Stimulated activated CD8-positive, alpha-beta memory T cell treated with anti-CD3 and anti-CD28 coated beads, Interleukin-4, amount 100 ng/mL, for 1 hour (primary cell): ENCODE measurements at places on chromosomes 2 and 18.

DNA sequence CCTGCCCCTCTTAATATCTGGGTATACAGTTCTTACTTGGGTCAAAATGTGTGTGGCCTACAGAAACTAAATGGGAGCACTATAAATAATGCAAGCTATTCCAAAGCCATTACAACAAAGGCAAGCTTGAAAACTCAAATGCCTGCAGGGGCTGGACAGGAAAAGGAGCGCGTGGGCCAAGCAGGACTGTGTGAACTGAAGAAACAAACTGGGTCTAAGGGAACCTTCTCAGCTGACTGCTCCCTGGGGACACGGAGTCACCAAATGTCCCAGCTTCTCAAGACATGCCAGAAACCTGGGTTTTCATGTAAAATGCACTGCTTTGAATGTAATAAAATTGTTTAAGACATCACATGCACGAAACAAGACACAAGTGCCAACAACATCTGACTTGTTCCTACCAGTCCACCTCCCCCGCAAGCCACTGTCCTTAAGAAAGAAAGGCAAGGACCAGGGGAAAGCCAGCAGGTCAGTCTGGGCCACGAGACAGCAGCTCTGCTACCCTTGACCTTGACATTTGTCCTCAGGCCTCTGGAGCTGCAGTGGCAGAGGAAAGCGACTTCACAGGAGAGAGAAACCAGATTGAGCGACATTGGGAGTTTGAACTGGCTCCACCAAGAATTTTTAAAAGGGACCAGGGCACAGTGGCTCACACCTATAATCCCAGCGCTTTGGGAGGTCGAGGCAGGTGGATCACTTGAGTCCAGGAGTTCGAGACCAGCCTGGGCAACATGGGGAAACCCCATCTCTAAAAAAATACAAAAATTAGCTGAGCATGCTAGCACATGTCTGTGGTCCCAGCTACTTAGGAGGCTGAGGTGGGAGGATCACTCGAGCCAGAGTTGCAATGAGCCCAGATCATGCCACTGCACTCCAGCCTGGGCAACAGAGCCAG is 89.7 kb upstream of the SH3BP4 start:
- DNase-seq = no peak

- no peak for DNase-seq
Observed at GRCh38 chr2:232776435-232776834, at the start of gene KCNJ13. KCNJ13 (minus strand) TSS chr2:232776565; CDS start chr2:232771362, 5,203 bp downstream.

DNA sequence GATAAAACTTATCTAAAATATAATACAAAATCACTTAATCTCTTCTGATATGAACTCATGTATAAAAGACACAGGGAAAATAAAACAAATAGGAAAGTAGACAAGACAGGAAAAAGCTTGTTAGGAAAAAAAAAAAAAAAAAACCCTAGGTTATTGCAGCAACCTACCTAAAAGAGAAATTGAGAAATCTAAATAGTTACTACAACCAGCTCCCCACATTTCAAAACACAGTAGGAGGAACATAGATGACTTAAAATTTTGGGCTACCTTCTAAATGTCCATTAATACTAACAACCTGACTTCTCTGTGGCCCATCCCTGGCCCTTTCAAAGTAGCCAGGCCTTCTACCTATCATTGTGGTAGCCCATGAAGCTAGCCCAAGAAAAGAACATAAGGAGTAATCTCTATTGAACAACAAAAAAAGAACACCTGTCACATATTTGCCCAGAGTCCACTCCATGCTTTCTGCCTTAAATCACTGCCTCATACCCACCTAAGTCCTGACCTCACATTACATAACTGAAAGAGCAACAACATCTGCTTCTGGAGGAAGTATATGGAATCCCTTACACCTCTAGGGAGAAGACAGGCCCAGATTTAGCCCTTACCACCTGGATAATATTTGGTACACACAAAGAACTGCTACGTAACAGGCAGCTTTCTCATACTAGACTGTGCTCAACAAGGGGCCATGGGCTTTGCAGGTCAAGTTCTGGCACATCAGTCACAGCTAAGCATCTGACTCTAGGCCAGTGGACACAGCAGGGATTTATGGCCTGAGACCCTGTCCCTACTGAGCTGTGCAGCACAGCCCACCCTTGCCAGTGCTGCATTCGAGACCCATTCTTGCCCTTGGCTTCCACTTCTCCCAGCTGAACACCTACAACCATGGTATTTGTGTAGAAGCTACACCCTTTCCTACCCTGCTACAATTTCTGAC is 8.5 kb downstream of the SUCLG1 start:
- DNase-seq = no peak

GRCh38 chr18:58152891-58153290 is 108.9 kb downstream of the NEDD4L start:
- no peak for DNase-seq

GRCh38 chr18:56468396-56468795 is 170.0 kb downstream of the TXNL1 start:
- DNase-seq = no peak

GRCh38 chr2:237209885-237210284 is 124.2 kb downstream of the COPS8 start:
- DNase-seq = no peak

DNA sequence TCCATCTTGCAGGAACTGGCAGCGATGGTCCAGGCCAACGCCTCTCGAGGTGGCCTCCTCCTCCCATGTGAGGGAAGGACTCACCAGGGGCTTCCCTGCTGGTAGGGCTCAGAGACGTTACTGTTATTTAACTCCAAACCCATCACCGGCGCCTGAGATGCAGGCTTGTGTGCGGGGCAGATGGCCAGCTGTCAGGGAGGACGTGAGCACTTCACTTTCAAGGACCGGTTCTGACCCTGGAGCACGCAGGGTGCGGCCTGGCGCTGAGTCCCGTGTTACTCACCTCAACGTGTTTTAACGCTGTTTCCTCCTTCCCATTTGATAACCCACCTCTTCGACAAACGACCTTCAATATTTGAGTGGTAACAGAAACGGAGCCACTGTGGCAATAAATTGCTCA is 350.2 kb downstream of the ZNF516 start:
- no peak for DNase-seq

GRCh38 chr2:39608263-39608575 is 57.5 kb upstream of the TMEM178A start:
- DNase-seq = no peak

- no peak for DNase-seq
Observed at GRCh38 chr2:172143817-172144216, 41.1 kb upstream of the DLX2 start.

DNA sequence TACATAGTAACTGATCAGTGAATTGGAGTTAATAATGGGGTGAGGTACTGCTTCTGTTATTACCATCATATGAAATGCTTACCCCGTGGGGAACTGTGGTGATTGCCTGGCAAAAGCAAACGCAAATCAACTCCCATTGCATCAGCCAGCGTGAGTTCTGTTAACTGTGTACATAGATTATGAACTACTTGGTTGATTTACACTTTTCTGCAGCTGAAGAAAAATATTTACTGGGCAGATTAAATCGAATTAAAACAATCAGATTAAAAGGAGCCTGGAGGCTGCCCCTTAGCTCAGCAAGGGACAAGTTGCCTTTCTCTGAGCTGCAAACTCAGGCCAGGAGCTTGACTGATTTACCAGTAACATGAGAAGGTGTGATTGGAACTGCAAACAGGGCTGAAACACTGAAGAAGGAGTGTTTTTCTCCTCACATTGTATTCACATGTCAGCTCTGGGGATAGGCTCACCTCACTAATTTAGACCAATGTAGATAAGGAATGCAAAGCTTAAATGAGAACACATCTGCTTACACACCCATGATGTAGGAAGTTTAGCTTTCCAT is 220.1 kb downstream of the OSR1 start:
- no peak for DNase-seq

GRCh38 chr2:26008851-26009566 is 24.9 kb upstream of the RAB10 start:
- no peak for DNase-seq

DNA sequence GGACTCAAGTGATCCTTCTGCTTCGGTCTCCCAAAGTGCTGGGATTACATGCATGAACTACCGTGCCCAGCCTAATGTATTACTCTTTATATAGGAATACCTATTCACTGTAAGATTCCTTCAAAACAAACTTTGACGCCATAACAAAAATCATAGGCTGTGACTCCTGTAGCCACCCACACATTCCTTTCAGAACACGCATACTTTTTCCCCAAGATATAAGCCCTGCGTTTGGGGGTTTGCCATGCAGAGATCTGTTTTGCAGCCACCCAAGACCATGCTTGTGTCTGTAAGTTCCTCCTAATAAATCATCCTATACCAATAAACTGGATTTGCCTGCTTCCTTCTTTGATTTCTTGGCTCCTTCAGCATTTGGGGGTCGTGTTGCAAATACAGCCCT is 46.0 kb upstream of the STON1 start:
- no peak for DNase-seq

DNA sequence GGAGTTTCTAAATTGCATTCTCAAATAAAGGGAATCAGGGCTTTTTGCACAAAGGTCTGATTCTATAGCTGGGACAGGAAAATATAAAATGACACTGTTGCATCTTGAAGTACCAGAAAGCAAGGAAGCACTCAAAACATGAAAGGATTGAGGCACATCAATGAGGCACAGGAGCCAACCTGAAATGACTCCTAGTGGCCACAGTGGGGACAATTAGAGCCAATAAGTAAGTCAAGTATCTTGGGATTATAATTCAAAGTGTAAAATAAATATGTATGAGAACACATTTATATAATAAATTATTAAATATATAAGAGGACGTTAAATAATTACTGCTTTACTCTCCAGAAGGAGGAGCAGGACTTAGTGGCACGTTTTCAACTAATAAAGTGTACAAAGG is 1259.5 kb upstream of the CDH2 start:
- DNase-seq = no peak

DNA sequence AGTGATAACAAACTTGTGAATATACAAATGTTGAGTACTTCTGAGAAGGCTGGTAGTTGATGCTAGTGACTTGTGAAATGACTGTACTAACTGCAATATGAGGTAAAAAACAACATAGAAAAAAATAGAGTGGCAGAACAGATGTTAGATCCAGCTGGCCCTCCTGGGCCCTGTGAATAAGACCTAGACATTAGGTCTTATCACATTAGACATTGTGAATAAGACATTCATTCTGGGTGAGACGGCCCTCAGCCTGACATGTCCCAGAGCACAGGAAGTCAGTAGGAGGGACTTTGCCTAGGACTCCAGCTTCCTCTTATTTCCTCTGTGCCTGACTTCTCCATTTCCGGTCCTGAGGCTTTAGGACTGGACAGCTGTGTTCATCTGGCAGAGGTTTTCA is 22.9 kb downstream of the DOK1 start:
- DNase-seq = no peak

DNA sequence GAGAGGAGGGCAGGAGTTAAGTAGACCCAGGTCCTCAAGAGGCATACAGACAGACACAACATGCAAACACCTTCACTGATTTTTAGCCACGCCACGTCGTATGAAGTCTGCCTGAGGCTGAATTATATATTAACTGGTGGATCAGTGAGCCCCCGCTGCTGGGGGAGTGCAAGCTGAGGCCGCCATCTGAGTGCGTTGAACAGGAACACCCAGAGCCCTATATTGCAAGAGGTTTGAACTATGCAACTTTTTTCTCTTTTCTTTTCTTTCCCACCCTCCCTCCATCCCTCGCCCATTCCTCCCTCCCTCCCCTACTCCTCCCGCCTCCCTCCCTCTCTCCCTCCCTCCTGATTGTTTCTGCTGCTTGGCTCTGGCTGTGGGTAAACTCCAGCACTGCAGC is 30.2 kb downstream of the SETBP1 start:
- DNase-seq = no peak

- DNase-seq = no peak
Observed at GRCh38 chr2:24509425-24509824, 18.4 kb downstream of the NCOA1 start.

DNA sequence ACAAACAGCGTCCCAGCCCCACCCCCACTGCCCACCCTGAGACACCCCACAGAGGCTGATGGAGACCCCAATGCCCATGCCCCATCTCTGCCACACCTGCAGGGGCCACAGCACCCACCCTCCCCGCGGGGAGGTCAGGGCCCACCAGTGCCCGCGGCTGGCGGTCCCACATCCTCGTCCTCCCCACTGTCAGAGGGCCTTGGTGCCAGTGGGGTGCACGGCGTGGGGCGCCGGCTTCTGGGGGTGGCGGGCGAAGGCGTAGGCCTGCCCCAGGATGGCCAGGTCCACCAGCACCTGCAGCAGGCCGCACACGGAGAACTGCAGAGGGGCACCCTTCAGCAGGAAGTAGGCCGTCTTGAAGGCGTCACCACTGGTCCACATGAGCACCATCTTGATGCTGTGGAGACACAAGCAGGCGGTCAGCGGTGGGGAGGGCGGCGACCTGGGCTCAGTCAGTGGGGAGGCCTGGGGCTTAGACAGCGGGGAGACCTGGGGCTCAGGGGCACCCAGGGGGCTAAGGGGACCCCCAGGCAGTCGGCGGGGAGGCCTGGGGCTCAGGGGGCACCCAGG is 47.6 kb downstream of the SLC66A2 start:
- no peak for DNase-seq

DNA sequence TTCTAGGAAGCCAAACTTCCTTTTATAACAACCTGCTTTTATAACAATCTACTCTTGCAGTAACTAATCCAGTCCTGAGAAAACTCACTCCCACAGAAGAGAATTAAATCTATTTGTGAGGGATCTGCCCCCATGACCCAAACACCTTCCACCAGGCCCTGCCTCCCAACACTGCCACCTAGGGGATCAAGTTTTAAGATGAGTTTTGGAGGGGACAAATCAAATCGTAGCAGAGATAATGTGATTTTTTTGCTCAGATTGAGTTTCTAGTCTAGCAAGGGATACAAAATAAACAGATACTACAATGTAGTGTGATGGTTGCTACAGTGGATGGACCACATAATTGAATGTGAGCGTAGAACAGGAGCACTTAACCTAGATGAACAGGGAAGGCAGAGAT is 52.2 kb downstream of the NCOA1 start:
- DNase-seq = no peak

DNA sequence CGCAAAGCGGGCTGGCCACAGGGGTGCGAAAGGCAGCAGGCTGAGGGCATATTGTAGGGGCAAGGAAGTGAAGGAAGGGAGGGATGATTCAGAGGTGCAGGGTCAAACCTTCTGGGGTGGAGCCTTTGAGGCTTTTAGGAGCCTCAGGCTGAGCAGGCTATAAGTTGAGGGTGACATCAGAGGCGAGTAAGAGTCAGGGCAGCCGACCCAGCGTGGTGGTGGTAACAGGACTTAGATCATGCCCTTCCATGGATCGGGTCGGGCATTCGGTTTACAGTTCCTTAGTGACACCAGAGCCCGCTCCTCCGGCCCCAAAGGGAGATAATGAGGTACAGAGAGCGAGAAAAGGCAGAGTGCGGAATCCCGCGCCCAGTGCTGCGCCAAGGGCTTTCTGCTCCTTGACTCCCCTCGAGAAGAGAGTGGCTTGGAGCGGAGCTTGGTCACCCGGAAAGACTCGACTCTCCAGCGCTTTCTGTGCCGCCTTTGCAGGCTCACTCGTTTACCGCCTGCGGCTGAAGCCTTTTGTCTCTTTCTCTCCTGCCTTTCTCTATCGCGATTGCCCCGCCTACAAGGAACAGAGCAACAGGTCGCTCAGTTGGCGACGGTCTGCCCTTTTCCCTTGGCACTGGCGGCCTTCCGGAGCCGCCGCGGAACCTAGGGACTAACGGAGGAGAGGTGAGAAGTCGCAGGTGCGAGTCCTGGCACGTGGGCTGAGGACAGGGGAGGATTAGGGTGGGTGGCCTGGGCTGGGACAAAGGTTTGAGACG is 720 bp downstream of the LBX2 start:
- DNase-seq = no peak
